ENCODE measurements at places on chromosomes 4 and X.

- DNase-seq = no peak
Observed at GRCh38 chrX:120365320-120365719, 3.4 kb downstream of the ATP1B4 start.

DNA sequence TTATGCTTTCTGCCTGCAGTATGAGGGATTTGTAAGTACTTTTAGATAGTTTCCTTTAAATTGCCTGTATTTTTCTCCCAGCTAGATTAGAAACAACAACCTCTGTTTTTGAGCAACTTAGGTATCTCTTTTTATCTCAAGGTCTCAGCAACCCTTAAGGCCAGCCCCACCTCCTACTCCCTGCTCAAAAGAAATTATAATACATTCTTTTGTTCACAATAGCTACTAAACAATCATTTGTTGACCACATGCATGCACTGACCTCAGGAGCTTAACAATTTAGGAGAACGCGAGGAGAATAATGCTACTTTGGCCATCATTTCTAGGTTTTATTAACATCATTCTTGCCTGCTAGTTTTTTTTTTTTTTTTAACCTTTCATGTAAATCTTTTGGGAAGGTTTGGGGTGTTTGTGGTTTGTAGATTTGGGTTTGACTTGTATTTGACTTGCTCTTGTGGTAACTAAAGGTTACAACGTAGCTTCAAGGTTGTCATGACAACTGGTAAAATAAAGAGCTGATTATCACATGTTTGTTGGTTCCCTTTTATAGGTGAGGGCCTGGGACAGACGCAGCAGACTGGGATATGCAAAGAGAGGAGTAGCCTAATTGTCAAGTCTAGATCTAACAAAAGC lies 145.4 kb upstream of the PLAC1 start:
- DNase-seq = no peak

DNA sequence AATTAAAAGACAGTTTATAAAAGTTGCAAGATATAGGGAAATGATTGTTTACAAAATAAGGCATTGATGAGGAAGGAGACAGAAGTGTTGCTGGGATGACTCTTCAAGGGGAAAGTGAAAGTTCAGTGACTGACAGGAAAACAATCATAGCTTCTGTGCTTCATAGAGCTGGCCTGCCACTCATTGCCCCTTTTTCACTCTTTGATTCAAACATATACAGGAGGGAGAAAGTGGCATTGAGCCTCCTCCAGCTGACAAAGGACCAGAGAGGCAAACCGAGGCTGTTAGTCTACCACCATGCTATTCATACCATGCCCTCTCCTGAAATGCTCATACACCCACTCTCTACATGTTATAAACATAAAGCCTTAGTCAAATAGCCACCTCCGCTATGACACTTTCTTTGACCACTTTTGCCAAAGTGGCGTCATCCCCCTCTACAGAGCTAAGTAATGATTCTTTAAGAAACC lies 79.2 kb upstream of the ATOH1 start:
- no peak for DNase-seq

DNA sequence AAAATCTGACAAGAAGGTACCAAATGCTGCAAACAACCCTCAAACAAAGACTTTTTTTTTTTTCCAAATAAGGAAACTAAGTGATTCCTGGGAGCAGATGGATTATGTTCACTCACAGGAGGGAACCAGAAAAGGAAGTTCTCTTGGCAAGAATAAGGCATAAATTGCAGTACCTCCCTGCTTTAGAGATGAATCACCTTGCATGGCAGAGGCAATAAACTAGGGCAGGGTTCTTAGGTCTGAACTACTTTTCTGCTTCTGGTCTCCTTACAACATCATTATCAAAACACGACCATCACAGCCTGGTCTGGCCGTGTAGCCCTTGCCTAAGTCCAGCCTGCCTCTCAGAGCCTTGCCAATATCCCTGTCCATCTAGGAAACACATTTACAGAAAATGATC lies 6.3 kb downstream of the TMEM31 start:
- peak; percentile 74 for DNase-seq

DNA sequence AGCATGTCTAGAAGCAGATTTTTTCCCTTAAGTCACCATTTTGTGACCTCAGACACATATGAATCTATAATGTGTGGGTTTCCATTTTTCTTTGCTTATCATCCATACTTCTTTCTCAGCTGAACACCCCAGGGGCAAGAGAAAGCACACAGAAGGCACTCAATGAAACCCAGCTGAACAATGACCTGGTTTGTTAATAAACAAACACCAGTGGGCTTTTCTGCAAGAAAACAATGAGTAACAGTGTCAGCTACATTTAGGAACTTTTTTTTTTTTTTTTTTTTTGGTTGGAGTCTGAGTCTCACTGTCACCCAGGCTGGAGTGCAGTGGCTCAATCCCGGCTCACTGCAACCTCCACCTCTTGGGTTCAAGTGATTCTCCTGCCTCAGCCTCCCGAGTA lies 40.7 kb upstream of the KLF3 start:
- no peak for DNase-seq

- DNase-seq = no peak
Observed at GRCh38 chr4:11131491-11131890, 297.2 kb downstream of the HS3ST1 start.

DNA sequence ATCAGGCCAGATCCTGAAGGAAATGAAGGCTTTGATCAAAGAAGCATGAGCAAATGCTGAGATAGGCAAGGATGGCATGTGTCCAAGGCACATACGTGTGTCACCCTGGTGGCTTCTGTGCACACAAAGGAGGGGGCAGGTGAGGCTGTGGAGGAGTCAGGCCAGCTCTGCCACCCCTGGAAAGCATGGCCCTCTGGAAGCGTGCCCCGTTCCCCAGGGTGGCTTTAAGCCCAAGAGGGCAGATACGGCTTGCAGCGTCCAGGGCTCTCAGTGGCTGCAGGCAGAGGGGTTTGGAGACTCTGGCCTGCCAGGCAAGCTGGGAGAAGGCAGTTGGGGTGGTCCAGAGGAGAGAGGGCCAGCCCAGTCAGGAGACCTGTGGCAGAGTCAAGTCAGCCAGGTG lies 25.6 kb downstream of the PNMA6E start:
- no peak for DNase-seq

DNA sequence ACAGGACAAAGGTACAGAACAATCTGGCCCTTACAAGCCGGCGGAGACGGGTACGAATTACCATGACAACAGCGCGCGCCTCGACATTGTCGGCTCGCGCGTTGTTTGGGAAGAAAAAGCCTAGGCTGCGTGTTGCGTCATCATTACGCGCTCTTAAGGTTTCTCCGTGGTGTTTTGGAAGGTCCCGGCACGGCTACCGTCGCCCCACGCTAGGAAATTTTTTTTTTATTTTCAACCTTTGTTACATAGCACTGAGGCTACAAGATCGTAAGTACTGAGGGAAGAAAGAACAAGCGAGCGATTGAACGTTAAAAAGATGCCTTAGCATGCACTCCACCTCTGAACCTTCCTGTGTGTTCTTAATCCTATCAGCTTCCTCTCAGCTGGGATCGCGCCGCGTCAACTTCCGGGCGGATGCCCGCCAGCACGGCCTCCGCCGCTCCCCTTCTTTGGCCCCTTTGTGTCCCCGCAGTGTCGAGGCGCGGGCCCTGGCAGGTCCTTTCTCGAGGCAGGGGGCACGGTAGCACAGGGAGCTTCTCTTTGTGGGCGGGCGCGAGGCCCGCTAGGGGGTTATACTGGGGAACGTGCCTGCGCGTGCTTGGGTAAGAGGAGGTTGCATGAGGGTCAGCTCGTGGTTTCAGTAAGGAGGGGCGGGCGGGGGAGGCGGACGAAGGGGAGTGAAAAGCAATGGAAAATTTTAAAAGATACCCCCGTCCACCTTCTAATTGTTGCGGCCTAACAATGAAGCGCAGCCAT lies at the start of gene SMARCAD1:
Gene SMARCAD1, plus strand, starts transcription at position 397 of the 756 bp plus-strand sequence. CDS start 530 bp downstream, outside the sequence.
- peak; percentile 71 for DNase-seq

GRCh38 chr4:181030961-181031360 lies 1212.2 kb upstream of the TENM3 start:
- DNase-seq = no peak

DNA sequence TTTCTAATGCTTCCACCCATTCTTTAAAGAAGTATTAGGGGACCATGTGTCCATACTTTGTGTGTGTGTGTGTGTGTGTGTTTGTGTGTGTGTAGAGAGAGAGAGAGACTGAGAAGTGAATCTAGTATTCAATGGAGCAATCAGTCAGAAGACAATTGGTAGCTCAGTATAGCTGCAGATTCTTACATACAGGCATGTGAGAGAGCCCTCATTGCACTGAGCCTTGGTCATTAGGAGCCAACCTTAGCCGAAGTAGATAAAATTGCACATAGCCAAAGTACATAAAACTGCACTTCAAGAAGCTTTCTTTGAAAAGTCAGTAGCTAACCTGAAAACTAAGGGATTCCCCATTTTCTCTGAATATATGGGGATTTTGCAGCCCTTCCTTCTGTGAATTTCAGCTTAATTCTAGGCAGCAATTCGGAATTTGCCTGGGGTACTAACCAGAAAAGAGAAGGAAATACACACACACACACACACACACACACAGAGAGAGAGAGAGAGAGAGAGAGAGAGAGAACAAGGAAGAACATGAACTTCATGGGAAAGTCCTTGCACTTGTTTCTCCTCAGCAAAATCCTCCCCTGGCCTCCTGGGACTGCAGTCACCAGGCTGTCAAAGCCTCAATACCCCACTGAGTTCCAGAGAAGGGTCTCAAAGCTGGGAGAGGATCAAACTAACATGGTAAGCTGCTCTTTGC lies 1.7 kb upstream of the PRDM8 start:
- DNase-seq = no peak

GRCh38 chr4:78984593-78984992 lies 45.4 kb upstream of the PAQR3 start:
- DNase-seq = no peak

GRCh38 chrX:17411205-17411604 lies 36.2 kb downstream of the NHS start:
- no peak for DNase-seq

GRCh38 chr4:26013629-26014028 lies 99.6 kb downstream of the SMIM20 start:
- DNase-seq = no peak

DNA sequence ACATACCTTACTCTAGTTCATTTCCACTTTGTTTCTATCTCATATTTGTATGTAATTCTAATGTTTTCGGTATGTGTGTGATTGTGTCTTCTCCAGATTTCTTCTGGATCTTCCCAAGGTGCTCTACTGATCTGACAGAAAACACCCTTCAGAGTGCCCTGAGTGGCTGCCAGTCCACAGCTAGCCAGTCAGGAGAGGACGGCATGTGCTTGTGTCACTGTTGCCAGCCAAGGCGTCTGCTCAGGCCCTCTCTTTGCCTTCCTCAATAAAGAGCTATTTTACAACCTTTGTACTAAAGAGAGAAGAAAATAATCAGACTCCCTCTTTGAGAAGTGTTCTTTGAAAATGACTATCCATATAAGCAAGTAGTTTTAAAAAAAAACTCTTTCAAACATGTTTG lies 29.0 kb downstream of the CD99L2 start:
- no peak for DNase-seq

DNA sequence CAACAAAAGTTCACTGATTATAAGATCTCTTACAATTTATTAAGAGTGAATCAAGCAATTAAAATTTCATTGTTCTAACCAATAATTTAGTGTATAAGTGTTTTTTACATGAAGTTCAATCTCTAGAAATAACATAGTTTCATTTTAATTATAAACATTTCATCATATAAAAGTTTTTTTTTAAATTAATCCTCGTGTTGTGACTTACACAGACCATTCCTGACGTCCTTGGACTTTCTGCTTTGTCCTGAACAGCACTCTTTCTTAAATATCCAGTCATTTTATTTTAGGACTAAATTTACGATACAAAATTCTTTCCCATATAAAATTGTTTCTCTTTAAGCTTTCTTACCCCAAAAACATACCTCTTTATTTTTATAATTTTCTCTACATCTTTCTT lies 841.7 kb upstream of the POU3F4 start:
- no peak for DNase-seq

GRCh38 chr4:104217526-104217925 lies 277.2 kb downstream of the CXXC4 start:
- no peak for DNase-seq

GRCh38 chrX:152817078-152817764 lies 13.3 kb downstream of the CETN2 start:
- no peak for DNase-seq

- DNase-seq = peak; percentile 34
Observed at GRCh38 chrX:132218100-132218812, 991 bp downstream of the RAP2C start.

DNA sequence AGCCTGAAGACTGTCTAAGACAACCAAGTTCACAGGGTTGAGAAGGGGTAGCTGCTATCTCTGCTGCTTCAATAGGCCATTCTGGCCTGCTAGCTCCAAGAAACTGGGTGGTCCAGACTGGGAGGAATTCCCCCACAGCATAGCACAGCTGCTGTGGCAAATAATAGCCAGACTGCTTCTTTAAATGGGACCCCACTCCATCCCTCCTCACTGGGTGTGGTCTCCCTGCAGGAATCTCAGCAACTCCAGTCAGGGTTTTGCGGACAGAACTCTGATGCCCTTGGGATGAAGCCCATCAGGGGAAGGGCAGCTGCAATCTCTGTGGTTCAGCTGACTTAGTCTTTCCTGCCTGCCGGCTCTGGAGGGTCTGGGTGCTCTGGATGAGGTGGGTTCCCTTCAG lies 1018.6 kb upstream of the DIAPH2 start:
- no peak for DNase-seq

DNA sequence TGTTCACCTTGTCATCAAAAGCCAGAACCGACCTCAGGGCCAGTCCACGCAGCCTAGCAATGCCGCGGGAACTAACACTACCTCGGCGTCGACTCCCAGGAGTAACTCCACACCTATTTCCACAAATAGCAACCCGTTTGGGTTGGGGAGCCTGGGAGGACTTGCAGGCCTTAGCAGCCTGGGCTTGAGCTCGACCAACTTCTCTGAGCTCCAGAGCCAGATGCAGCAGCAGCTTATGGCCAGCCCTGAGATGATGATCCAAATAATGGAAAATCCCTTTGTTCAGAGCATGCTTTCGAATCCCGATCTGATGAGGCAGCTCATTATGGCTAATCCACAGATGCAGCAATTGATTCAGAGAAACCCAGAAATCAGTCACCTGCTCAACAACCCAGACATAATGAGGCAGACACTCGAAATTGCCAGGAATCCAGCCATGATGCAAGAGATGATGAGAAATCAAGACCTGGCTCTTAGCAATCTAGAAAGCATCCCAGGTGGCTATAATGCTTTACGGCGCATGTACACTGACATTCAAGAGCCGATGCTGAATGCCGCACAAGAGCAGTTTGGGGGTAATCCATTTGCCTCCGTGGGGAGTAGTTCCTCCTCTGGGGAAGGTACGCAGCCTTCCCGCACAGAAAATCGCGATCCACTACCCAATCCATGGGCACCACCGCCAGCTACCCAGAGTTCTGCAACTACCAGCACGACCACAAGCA lies 898 bp downstream of the UBQLN2 start:
- DNase-seq = no peak

DNA sequence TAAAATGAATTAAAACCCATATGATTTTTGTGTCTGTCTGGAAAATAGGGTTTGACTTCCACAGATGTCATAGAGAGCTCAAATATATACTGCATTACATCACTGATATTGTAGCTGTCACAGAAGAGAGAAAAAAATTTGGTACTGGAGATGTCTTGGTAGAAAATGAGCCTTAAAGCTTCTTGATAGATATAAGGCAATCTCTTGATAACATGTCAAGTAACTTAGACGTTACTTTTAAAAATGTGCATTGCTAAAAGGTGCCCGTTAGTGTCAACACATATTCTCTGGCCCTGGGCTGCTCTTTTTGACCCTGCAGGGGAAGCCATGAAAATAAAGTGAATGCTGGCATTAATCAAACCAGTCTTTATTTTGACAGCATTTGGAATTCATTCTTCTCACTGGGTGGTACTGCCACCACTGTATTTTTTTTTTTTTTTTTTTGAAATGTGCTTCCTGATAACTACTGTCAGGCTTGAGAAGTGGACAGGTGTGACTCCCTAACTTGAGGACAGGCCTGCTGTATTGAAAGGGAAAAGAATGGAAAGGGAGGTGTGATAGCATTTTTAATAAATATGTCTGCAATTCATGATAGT lies 53.0 kb upstream of the RAPGEF2 start:
- DNase-seq = no peak
